ENCODE measurements at places on chromosomes 3 and 15. TPM values are rescaled to one million over a fixed set of nuclear protein-coding genes. Genes with fewer than 3 reads are reported as not detected.

HYAL1 gene
- total RNA-seq, result 0.07 TPM

BSN gene
- 0.07 TPM for total RNA-seq

IFT57 gene
- total RNA-seq, result 16.7 TPM

CNTN3 gene
- total RNA-seq, result not detected

ERICH6 gene
- not detected for total RNA-seq

ANKRD34C gene
- total RNA-seq, result not detected

SLC22A14 gene
- total RNA-seq, result not detected
